ENCODE measurements at places on chromosomes 13 and 19.

- DNase-seq, result no peak
Observed at GRCh38 chr13:79393564-79394249, 12.3 kb downstream of the RBM26 start.

- DNase-seq, result no peak
Observed at GRCh38 chr13:28611654-28612131, 47.2 kb upstream of the POMP start.

DNA sequence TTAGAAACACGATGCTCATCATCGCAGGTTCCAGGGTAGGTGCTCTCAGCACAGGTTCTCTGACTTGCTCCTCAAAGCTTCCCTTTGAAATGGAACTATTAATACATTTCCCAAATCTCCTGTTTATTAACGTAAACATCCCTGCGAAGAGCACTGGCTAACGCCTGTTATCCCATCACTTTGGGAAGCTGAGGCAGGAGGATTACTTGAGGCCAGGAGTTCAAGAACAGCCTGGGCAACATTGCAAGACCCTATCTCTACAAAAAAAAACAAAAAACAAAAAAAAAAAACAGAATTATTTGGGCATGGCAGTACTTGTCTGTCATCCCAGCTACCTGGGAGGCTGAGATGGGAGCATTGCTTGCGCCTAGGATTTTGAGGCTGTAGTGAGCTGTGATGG lies 18.7 kb downstream of the CEACAM16 start:
- no peak for DNase-seq

GRCh38 chr13:50910485-50910805 lies 854 bp downstream of the RNASEH2B start:
- no peak for DNase-seq

DNA sequence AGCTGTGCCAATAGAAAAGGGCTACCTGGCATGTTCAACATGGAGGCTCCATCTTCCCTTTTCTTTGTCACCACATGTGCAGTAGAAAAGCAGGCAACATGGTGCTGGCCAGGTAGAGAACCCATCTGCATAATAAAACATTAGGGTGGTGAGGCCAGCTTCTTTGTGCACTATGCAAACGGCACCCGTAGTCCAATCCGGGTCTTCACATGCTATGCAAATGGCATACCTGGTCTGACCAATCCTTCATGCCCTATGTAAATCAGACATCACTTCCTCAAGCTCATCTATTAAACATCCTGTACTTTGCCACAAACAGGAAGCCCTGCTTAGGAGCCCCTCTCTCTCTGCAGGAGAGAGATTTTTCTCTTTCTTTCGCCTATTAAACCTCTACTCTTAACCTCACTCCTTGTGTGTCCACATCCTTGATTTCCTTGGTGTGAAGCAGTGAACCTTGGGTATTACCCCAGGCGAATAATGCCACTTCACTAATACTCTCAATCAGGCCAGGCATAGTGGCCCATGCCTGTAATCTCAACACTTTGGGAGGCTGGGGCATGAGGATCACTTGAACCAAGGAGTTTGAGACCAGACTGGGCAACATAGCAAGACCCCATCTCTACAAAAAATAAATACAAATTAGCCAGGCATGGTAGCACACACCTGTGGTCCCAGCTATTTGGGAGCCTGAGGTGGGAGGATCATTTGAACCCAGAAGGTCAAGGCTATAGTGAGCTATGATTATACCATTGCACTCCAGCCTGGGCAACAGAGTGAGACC lies 111.3 kb upstream of the MRI1 start:
- no peak for DNase-seq

DNA sequence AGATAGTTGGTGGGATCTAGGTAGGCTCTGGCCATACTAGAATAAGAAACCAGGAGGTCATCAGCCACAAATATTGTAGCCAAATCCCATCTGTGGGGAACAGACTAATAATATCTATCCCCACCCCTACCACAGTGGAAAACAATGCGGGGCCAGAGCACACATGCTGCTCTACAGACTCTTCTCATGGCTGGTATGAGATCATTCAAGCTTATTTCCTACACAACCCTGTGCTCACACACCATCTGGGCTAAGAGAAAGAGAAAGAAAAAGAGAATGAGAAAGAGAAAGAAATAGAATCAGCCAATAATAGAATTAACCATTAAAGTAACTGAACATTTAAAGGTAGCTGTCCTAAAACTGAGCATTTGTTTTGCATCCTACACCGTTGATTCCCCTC lies 1268.4 kb upstream of the SPRY2 start:
- DNase-seq, result no peak

- no peak for DNase-seq
Observed at GRCh38 chr13:102718746-102719145, 23.9 kb upstream of the METTL21C start.

- DNase-seq, result no peak
Observed at GRCh38 chr13:74136084-74136658, 2.0 kb upstream of the KLF12 start.

GRCh38 chr19:927780-928401 lies 2.1 kb downstream of the ARID3A start:
- DNase-seq, result no peak

- no peak for DNase-seq
Observed at GRCh38 chr13:30037766-30038165, 187.3 kb upstream of the UBL3 start.

DNA sequence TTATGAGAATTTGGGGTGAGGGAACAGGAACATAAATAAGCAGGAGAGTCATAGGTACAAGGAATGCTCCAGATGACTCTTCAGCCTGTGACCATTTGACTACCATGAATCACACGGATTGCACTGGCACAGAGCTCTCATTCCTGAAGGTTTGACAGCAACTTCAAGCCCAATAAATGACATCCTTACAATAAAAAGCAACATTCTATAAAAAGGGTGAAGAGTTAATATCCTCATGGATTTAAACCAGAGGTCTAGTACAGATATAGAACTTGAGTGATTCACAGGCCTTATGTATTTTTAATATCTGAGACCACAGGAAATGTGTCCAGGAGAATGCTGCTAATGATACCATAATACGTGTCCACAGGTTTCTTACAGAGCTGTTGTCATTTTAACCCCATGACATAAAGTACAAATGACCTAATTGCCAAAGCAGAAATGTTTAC lies 158.1 kb downstream of the IRS2 start:
- DNase-seq, result no peak

DNA sequence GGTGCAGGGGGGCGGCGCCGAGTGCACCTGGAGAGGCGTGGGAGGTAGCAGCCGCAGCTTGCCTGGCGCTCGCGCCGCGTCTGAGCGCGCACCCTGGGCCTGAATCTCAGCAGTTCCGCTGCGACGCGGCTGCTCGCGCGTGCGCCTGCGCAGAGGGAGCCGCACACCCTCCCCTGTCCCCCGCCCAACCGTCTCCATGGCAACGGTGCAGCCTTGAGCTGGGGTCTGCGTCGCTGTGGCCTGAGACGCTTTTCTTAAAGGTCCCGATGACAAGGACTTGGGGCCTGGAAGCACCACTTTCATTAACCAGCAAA lies at the start of gene PNMA8B:
TSS of gene PNMA8B (minus strand) at position 82 of the 314 bp plus-strand sequence. CDS start 402 bp downstream, outside the sequence.
- no peak for DNase-seq

DNA sequence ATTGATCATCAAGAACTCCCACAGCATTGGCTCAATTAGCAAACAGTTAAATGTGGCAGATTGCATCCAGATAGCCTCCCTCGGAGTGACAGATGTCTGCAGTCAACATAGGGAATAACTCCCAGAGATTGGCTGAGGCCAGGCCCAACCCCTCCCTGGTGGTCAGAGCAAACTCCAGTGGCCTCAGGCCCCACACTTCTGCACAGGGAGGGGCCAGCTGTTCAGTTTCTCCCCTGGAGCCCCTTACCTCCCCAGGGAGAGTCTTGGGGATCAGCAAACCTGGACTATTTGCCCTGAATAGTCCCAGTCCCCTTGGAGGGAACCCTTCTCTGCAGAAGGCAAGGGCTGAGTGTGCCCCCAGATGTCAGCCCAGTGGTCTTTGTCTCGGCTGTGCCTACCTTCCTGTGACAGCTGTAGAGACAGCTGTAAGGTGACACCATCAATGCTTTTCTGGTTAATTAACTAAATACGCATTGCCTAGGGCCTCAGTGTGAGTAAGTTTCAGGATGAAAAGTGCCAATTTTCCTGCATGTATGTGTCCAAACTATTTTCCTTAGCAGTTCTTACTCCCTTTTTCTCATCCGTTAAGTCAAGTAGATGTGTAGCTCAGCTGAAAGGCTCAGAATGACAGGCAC lies 102.7 kb upstream of the UQCRFS1 start:
- DNase-seq, result no peak

- DNase-seq, result no peak
Observed at GRCh38 chr19:48642862-48643261, 3.1 kb downstream of the CA11 start.

- no peak for DNase-seq
Observed at GRCh38 chr19:36775768-36776167, 3.2 kb upstream of the ZNF850 start.

- no peak for DNase-seq
Observed at GRCh38 chr19:35902870-35903475, 644 bp downstream of the HCST start.

GRCh38 chr19:47124937-47125668 lies 5.5 kb upstream of the SAE1 start:
- DNase-seq, result no peak

GRCh38 chr19:45498411-45499195 lies at the start of gene PPM1N:
Gene PPM1N (plus strand): TSS chr19:45498443. CDS start chr19:45498473, 30 bp downstream.
- DNase-seq, result no peak

GRCh38 chr13:72853000-72853399 lies 71.1 kb downstream of the PIBF1 start:
- DNase-seq, result no peak
